ENCODE measurements at places on chromosomes 6 and 20.

GRCh38 chr6:45718871-45719270, 296.8 kb downstream of the CLIC5 start:
- DNase-seq: no peak

- no peak for DNase-seq
Observed at GRCh38 chr6:150685860-150686259, 86.2 kb downstream of the PLEKHG1 start.

- DNase-seq: no peak
Observed at GRCh38 chr6:112179631-112180030, 74.7 kb downstream of the LAMA4 start.

GRCh38 chr20:63741676-63742380, 2.3 kb downstream of the SLC2A4RG start:
- no peak for DNase-seq

GRCh38 chr20:38126932-38127621, 38.0 kb downstream of the TGM2 start:
- DNase-seq: no peak

DNA sequence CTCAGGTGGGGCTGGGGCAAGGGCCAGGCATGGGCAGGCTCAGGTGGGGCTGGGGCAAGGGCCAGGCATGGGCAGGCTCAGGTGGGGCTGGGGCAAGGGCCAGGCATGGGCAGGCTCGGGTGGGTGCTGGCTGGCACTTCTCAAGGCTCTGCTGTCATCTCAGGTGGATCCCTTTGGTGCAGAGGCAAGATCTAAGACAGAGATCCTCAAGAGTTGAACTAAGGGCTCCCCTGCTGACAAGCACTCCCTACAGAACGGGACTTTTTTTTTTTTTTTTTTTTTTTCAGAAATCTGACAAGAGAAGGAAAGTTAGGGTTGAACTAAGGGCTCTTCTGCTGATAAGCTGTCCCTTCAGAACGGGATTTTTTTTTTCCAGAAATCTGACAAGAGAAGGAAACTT, 24.9 kb downstream of the MMP24OS start:
- DNase-seq: no peak

DNA sequence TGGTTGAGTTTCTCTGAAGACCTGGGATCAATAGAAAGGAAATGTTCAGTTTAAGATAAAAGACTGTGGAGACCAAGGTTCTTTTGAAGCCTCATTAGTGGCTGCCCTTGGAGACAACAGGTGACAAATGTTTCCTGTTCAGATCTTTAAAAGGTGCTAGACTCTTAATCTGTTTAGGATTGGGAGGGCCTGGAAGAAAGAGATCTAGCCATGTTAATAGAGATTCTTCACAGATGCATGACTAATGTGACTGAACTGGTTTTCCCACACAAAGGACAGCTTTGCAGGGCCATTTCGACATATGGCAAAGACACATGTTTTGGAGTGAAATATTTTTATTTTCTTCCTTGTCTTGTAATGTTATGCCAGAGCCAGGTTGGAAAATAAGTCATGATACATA, 82.2 kb downstream of the WDR27 start:
- DNase-seq: no peak

DNA sequence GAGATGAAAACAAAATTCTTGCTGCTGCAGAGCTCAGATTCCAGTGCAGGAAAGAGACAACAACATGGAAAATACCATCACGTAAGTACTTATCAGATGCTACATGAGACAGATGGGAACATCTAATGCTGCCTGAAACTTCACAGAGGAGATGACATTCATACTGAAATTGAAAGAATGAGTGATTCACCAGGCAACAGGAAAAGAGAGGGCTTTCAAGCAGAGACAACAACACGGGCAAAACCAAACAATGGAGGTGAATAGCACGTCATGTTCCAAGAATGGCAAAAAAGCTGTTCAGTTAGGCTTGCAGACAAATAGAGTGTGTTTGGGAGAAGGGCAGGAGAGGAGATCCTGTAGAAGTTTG, 39.3 kb downstream of the GTF2H5 start:
- DNase-seq: no peak

DNA sequence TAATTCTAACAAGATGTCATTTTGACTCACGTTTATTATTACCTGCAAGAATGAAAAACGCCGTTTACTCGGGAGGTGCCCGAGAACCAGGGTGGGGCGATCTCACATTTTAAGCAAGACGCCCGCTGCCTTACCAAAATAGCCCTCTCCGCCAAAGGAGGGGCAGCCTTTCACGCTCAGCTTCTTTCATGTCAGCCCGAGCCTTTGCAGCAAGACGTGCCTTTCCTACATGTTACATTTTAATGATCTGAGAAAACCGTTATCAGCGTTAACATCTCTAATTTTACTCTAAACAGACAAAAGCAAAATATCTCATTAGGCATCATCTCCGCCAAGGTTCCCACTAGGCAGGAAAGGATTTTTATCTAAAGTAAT, 2.0 kb downstream of the BACH2 start:
- no peak for DNase-seq

DNA sequence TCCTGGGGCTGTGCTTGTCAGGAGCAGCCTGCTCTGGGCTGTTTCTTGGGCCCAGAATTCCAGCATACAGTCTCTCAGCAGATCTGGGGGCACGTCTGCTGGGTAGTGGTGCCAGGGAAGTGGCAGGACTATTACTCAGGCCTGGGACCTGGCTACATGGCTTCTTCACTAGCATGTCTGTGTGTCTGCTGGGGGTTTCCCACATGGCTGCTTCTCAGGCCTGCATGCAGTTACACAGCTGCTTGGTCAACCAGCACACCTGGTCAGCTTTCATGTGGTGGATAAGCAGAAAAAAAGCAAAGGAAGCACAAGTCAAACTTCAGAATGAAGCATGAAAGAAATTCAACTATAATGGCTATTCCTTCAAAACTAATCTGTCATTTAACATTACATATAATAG, 316.2 kb upstream of the NOX3 start:
- no peak for DNase-seq

DNA sequence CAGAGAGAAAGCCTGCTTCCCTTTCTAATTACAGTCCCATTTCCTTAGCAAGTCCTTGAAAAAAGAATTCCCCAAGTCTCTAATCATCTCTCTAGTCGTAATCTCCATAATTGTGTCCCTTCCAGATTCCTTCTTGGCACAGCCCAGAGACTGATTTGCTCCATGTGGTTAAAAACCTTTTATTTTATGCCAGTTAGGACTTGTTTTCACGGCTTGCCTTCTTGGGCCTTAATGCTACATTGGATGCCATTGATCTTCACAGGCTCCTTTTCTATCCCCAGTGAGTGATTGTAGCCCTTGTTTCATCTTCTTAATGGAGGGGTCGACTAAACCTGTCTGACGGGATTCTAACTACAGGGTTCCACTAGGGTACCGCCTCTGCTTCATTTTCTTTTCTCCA, 650.6 kb upstream of the ARID1B start:
- no peak for DNase-seq

GRCh38 chr20:13212750-13213149, 8.3 kb upstream of the ISM1 start:
- DNase-seq: no peak

DNA sequence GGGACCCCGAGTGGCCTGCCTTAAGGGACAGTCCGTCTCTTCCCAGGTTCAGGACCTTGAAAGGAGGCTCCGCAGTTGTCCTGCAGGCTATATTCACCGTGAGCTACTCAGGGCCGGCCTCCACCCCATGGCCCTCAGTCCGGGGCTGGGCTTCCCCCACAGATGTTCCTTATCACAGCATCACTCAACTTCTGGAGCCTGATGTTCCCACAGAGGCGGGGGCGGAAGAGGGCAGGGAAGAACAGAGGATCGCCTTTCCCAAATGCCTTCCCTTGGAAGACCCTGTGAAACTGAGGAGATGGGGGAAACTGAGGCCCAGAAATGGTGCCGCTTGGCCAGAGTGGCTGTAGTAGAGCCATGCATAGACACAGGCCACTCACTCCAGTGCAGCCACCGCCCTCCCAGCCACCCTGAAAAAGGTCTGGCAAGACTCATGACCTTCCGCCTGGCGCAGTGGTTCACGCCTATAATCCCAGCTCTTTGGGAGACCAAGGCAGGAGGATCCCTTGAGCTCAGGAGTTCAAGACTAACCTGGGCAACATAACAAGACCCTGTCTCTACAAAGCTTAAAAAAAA, 4.3 kb upstream of the COX4I2 start:
- no peak for DNase-seq

DNA sequence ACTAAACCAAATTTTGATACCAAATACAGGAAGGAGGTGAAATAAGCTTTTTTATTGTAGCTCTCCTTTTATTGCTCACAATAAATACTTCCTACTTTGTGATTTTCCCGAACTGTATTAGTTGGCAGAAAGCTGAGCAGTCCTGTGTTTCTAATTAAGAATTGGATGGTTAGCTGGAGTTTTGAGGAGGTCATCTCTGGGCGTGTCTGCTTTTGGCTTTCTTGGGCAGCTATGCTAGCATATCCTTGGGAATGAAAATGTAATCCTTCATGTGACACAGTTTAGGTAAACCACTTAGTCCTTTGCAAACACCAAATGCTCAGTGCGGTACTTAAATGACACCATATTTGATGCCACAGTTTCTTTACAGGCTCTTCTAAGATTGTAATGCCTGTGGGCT, 67.5 kb downstream of the MTHFD1L start:
- no peak for DNase-seq

DNA sequence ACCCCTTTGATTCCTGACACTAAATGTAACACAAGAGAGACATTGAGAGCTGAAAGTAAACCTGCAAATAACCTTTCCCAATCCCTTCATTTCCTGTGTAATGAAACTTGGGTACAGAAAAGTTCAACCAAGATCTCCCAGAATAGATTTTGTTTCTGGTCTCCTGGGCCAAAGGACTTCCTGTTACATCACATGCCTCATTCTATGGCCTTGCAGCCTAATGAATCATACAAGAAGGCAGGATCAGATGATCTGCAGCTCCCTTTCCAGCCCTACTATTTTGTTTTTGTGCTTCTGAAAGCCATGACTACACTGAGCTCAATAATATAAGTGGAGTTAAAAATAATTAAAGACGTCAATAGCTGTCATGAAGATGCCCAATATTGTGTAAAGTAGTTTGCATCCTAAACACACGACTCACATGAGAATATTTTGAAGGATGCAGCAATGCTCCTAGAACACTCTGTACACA, 73.4 kb upstream of the NOX3 start:
- peak; percentile 28 for DNase-seq

DNA sequence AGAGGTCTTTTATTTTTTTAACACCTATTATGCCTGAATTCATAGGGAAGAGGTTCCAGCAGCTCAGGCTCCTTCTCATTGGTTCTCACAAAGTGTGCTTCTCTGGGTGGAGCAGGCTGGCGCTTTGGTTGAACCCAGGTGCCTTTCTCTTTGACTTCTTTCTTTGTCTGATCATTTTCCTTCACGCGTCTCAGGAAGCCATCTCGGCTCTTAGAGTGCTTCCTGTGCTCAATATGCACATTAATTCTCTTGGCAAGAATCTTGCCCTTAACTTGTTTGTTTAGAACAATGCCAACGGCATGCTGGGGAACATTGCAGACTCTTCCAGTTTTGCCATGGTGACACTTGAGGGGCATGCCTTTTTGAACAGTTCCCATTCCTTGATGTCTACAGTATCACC, 44.2 kb upstream of the RNF24 start:
- no peak for DNase-seq

DNA sequence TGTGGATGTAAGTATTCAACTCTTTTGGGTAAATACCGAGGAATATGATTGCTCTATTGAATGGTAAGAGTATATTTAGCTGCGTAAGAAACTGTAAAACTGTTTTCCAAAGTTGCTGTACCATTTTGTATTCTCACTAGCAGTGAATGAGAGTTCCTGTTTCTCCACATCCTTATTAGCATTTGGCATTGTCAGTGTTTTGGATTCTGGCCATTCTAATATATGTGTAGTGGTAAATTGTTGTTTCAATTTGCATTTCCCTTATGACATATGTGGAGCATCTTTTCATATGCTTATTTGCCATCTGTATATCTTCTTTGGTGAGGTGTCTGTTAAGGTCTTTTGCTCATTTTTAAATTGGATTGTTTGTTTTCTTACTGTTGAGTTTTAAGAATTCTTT, 29.3 kb upstream of the KAT14 start:
- no peak for DNase-seq

GRCh38 chr6:22673474-22673873, 104.1 kb downstream of the HDGFL1 start:
- no peak for DNase-seq

DNA sequence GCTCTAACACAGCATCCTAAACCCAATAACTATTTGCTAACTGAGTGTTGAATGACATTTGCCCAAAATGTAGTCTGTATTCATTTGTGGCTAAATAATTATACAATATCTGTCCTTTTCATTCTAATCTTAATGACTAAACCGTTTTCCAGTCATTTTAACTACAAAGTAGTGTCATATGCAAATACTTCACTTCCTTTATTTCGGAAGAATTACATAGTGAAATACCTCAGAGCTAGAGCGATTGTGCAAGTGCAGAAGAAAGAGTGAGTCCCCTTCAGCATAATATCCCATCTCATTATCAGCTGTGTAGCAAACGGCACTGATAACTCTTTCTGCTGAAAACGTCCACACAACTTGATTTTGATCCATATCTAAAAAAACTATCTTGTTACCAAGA, 66.2 kb downstream of the ROS1 start:
- DNase-seq: no peak

- DNase-seq: no peak
Observed at GRCh38 chr6:169215201-169215681, 38.4 kb downstream of the THBS2 start.

- DNase-seq: no peak
Observed at GRCh38 chr6:63941747-63942470, 306.3 kb downstream of the PHF3 start.

GRCh38 chr20:2449386-2449785, 21.2 kb downstream of the SNRPB start:
- DNase-seq: no peak

DNA sequence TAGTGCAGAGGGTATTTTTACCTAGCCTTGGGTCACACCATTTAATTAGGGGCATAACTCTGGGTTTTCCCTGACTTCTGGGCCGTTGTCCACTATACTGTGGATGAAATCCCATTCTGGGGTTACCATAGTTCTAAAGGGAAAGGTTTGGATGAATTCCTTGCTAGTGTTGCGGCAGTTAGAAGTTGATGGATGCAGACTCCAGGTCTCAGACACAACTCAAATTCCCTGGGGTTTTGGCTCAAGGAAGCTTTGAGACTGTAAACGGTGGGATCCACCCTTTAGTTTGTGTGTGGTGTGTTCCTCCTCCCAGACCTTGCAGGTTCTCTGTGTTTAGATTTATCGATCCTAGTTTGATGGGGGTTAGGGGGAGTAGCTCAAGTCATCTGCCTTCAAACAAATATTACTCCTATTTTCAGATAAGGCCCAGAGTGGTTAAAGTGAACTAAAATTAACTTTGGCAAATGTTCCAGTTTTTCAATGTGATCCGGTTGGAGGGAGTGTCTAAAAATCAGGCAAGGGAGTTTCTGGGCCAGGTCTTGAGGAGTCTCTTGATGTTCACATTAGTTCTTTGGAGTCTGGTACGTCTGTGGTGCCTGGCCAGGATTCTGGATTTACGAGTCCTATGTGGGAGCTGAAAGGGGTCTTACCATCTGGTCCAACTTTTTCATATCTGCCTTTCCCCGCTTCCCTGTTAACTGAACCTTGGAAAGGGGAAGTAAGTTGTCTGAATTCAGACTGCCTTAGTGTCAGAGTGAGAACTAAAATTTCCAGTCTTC, 1.5 kb downstream of the RALY start:
- DNase-seq: no peak

Data from smooth muscle cell of the brain vasculature (primary cell).